ENCODE measurements at places on chromosomes 11 and 22.

GRCh38 chr22:48277868-48278581, 1515.6 kb downstream of the TBC1D22A start:
- DNase-seq, result no peak

- no peak for DNase-seq
Observed at GRCh38 chr22:50356186-50356585, 13.1 kb downstream of the PPP6R2 start.

GRCh38 chr22:34036931-34037330, 116.7 kb upstream of the LARGE1 start:
- no peak for DNase-seq

DNA sequence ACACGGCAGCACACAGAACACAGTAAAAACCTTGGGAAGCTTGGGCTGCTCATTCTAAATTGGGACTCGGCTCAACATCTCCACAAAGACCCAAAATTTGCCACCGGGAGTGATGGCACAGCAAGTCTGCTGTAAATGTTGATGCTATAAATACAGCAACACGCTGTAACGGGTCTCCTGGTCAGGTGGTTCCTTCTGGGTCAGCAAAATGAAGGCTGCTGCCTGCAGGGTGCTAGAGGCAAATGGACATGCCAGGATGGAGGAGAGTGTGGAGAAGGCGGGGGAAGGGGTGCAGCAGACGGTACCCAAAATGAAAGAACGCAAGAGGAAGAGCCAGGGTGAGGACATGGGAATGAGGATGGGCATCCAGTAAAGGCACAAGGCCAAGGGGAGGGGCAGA, 30.4 kb downstream of the MAFF start:
- no peak for DNase-seq

DNA sequence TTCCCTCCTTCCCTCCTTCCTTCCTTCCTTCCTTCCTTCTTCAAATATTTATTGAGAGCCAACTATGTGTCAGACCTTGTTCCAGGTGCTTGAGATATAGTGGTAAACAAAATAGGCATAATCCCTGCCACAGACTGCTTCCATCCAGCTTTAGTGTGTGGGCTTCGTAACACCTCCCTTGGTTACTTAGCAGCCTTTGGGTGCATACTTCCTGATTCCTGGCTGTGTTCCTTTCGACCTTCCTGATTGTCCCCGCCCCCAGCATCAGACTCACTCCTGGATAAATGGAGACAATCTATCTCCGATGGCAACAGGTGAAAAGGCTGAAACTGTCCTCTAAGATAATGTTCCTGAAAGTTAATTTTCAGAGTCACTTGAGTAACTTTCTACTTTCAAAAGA, 13.5 kb downstream of the CCDC81 start:
- no peak for DNase-seq

GRCh38 chr22:50497093-50497492, 10.4 kb downstream of the LMF2 start:
- DNase-seq, result no peak

- no peak for DNase-seq
Observed at GRCh38 chr22:30204742-30205111, 41.8 kb downstream of the LIF start.

- DNase-seq, result no peak
Observed at GRCh38 chr22:12601870-12602779, 2925.9 kb upstream of the OR11H1 start.

GRCh38 chr22:49307481-49307830, 520.2 kb downstream of the BRD1 start:
- DNase-seq, result no peak

DNA sequence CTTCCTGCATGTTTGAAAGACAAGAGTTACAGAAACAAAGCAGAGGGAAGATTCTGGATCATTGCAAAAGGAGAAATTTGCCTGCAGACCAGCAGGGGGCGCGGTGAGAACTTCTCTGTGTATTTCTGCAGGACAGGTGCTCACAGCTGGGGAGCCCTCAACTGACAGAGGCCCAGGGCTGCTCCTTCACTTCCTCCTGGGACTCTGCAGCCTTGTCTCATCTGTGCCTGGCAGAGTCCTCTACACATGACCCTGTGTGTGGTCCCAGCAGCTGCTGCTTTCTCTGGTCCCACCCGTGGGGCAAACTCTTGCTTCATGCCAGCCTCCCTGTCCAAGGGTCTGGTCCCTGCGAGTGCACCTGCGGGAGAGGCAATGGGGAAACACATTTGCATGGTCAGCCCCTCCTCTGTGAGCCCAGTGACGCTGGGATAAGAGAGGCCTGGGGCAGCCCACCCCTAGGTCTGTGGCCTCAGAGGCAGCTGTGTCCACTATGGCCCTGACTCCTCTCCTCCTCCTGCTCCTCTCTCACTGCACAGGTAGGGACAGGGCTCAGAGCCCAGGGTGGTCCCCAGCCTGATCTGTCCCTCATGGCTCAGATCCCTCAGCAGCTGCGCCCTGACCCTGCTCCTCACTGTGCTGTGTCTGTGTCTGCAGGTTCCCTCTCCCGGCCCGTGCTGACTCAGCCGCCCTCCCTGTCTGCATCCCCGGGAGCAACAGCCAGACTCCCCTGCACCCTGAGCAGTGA, 43.2 kb upstream of the VPREB1 start:
- no peak for DNase-seq

DNA sequence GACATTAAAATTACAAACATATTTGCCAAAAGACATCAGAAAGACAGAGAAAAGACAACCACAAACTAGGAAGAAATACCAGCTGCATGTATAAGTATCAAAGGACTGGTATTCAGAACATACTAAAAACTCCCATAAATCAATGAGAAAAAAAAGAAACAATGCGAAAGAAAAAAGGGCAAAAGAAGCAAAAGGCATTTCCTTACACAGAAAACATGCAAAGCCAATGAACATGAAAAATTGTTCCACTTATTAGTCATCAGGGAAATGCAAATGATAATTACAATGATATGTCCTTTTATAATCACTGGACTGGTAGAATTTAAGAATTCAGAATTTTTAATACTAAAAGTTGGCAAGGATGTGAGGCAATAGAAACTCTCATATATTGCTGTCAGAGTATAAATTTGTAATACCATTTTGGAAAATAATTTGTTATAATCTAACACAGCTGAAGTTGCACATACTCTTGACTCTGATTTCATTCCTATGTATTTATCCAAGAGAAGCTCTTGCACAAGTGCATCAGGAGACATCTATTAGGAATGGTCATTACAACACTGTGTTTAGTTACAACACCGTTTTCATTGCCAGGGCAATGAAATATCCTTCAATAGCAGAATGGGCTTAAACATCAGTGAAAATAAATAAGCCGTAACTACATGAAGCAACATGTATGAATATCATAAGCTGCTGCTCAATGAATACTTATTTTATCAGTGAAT, 279.7 kb downstream of the SWAP70 start:
- DNase-seq, result no peak

- DNase-seq, result no peak
Observed at GRCh38 chr11:17921659-17922415, 91.0 kb downstream of the SERGEF start.

GRCh38 chr11:12154871-12155668, 44.7 kb downstream of the MICAL2 start:
- DNase-seq, result no peak

GRCh38 chr11:60762851-60763691, 6.4 kb downstream of the MS4A15 start:
- no peak for DNase-seq

GRCh38 chr11:124627546-124627945, 4.9 kb downstream of the TBRG1 start:
- no peak for DNase-seq

DNA sequence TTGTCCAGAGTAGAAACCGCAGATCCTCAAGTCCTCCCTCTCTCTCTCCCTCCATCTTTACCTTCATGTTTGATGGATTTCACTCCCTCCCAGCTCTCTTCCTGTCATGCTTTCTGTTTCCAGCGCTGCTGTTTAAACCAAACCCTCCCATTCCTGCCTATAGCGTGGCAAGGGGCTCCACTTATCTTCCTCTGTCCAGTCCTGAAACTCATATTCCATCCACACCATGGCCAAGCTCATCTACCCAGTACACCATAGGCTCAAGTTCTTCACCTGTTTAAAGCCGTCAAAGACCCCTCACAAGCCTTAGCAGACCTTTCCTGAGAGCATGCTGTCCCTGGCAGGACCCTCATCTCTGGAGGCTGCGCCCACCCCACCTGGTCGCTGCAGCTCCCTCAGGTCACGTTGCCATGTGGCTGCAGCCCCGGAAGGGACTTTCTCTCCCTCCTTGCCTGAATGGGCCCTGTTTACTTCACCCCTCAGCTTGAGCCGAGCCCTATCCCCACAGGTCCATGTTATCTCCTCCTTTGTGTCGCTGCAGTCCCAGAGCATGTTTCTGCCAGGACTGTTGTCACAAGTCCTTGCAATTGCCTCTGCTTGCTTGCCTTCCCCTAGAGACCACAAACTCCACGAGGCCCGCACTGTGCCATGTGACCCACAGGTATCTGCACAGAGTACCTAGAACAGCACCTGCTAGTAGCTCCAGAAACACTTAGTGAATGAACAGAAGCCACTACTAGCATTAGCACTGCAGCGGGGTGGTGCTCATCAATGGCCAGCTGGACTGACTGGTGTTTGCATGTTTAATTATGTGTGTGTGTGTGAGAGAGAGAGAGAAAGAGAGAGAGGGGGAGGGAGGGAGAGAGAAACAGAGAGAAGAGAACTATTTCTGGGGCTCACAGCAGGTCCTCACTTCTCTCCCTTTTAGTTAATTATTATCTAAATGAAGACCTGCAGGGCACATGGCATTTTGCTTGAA, 149.4 kb upstream of the SNX19 start:
- DNase-seq, result no peak

GRCh38 chr11:59551659-59552521, 40.6 kb downstream of the OR4D9 start:
- no peak for DNase-seq

DNA sequence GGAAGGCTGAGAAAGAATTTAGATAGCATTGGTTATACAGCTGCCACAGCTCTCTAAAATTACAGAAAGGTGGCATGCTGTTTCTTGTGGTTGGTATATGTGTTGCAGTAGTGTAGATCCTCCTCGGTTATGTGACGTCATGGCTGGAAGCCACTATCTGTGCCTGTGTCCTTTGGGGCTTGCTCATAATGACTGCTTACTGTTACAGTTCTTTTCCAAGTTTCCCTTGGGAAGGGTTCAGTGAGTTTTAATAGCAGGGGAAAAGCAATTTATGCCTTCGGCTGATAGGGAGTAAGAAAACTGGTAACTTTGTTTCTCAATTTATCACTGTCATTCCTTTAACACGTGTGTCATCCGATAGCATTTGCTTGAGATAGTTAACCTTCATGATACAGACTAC, 47.2 kb downstream of the POLD3 start:
- DNase-seq, result no peak

GRCh38 chr11:46511342-46511741, 82.5 kb downstream of the AMBRA1 start:
- DNase-seq, result no peak

DNA sequence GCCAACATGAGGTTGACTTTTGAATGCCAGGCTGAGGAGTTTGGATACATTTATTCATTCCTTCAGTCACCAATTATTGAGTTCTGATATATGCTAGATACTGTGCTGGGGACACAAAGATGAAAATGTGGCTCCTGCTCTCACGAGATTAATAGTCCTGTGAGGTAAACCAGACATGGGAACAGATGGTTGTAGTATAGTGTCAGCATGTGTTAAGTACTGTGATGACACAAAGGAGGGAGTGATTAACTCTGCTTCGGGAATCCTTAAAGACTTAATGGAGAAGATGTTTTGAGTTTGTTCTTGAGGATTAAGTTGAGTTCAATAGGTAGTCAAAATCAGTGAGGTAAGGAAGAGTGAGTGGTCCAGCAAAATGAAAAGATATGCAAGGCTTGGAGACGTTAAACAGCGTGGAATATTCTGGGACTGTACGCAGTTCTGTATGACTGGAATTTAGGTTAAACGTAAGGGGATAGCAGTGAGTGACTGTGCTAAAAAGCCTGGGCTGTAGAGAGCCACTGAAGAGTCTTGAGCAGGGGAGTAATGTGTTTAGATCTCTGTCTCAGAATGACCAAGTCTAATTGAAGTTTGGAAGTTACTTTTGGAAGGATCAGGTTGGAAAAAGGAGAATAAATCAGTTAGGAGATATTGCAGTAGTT, 11.8 kb downstream of the RNF121 start:
- DNase-seq, result no peak

- DNase-seq, result no peak
Observed at GRCh38 chr11:10607462-10608132, 39.1 kb upstream of the LYVE1 start.

DNA sequence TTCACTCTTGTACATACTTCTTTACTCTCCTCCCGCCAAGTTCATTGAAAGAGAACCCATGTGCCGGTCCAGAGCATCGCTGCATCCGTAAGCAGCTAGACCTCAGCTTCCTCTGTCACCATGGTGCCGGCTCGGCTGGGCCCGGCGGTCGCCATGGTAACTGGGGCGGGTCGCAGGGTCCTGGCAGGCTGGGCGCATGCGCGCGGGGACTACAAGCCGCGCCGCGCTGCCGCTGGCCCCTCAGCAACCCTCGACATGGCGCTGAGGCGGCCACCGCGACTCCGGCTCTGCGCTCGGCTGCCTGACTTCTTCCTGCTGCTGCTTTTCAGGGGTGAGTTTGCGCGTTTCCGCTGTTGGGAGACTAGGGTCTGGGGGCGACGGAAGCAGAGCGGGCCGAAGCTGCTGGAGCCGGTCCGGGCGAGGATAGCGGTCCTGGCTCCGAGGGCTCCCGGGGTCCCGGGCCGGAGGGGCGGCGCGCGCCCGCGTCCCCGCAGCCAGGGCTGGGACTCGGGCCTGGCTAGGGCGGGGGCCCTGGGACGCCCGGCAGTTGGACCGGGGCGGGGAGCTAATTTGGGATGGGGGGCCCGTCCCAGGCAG, at the start of gene JAM3:
TSS of gene JAM3 (plus strand) at position 244 of the 597 bp plus-strand sequence. CDS start at position 256, 12 bp downstream.
- peak; percentile 96 for DNase-seq

DNA sequence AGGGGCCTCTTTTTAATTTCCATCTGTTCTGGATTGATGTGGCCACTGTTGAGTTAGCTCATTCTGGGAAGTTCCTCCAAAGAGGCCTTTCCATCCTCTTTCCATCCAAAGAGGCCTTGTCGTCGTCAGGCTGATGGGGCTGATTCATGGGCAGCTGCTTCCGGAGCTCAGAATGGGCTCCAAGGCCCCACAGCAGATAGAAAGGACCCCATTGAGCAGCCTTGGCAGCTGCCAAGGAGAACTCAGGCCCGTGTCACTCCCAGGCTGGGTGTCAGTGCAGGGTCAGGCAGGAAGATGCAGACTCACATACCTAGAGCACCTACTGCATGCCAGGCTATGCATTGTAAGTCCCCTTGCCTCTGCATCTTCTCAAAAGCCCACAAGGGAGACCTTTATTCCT, 524.1 kb downstream of the MIAT start:
- no peak for DNase-seq

DNA sequence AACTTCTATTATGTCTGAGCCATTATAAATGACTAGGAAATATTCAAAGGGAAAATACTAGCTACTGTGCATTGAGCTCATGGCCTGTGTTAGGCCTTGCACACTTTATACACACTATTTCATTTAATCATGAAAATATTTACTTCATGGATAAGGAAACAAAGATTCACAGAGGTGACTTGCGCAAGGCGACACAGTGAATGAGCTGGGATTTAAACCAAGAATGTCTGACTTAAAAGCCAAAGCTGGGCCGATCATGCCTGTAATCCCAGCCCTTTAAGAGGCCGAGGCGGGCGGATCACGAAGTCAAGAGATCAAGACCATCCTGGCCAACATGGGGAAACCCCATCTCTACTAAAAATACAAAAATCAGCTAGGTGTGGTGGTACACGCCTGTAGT, 231.5 kb downstream of the MIAT start:
- no peak for DNase-seq

- no peak for DNase-seq
Observed at GRCh38 chr11:122697636-122698167, 42.2 kb downstream of the UBASH3B start.

GRCh38 chr11:8828580-8829361, 82.2 kb upstream of the AKIP1 start:
- DNase-seq, result no peak

GRCh38 chr11:57662893-57663292, 5.0 kb upstream of the ZDHHC5 start:
- no peak for DNase-seq
